Ovary (tissue), 10 donors: ENCODE measurements at places on chromosomes 16 and 17. TPM values are rescaled to one million over a fixed set of nuclear protein-coding genes. Genes with fewer than 3 reads are reported as not detected.

The DOC2A gene
- total RNA-seq: 3.7 TPM

DNA sequence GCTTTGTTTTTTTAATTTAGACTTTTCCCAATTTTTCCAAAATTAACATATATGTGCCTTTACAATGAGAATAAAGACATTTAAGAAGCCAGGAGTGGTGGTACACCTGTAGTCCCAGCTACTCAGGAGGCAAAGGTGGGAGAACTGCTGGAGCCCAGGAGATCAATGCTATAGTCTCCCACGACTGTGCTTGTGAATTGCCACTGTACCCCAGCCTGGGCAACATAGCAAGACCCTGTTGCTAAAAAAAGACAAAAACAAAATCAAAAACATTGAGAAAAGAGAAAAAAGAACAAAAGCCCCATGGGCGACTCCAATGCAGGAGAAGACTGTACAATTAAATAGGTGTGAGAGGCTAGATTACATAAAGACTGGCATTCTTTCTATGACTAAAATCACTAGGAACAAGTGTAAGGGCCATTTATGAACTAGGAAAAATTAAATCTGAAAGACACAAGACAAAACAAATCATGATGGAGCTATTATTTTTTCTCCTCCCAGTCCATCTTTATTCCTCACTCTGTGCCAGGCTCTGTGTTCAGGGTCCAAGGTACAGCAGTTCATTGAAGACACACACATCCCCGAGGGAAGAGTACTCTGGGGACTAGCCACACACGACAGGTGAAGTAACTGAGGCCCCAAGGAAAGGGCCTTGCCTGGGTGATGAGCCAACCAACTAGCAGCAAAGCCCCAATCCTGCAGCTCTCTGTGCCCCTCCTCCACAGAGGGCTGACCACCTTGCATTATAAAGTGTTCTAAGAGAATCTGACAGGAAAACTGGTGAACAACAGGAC lies 79.8 kb downstream of the CREBBP start:
- no peak for DNase-seq
- H3K27ac ChIP-seq: no peak overlapping the region
- H3K36me3 ChIP-seq: no peaks in the 10 kb centered on the region

The BHLHA9 gene
- not detected for total RNA-seq

The FNDC8 gene
- total RNA-seq: not detected

- H3K27ac ChIP-seq: no peak overlapping the region
- no peaks in the 10 kb centered on the region for H3K4me1 ChIP-seq
- no peak for DNase-seq
- H3K36me3 ChIP-seq: no peaks in the 10 kb centered on the region
- no peak overlapping the region for H3K4me3 ChIP-seq
Measured at GRCh38 chr16:87312008-87312407, 5.2 kb downstream of the C16orf95 start.

The MYO15A gene
- 3.2 TPM for total RNA-seq
